NCI-H1105 (cell line): ENCODE measurements at places on chromosomes 3 and 15.

DNA sequence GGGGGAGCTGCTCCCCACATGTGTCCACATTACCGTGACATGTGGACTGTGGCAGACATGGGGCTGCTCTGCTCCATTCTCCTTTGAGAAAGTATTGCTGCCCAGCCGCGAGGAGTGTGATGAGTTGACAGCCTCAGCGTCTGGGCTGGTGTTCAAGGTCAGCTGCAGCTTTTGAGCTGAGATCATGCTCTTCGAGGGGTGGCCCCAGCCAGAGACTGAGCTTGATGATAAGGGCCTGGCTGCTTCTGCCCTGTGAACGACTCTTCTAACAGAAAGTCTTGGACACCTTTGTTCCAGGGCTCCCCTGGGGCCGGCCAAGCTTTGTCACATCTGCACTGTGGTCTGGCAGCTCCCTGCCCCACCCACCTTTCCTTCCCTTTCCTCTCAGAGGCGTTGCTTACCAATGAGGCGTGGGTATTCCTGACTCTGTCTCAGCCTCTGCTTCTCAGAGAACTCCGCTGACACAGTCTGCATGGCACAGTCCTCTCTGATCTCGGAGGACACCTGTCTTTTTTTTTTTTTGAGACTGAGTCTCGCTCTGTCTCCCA, 86.6 kb downstream of the CHRD start:
- no peak for DNase-seq

DNA sequence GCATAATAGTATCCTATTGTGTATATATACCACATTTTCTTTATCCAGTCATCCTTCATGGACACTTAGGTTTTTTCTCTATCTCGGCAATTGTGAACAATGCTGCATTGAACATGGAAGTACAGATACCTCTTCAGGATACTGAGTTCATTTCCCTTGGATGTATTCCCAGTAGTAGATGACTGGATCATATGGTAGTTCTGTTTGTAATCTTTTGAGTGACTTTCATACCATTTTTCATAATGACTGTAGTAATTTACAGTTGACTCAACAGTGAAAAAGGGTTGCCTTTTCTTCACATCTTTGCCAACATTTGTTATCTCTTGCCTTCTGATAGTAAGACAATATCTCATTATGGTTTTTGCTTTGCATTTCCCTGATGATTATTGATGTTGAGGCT, 21.8 kb downstream of the MYH15 start:
- DNase-seq, result no peak

GRCh38 chr15:67107014-67107812, 41.8 kb downstream of the SMAD3 start:
- DNase-seq, result no peak

- peak; percentile 74 for DNase-seq
Observed at GRCh38 chr3:192851821-192852372, 65.8 kb downstream of the MB21D2 start.

- DNase-seq, result no peak
Observed at GRCh38 chr15:71666763-71667620, 143.4 kb upstream of the NR2E3 start.

GRCh38 chr15:25670025-25670554, 193.0 kb downstream of the ATP10A start:
- DNase-seq, result no peak

DNA sequence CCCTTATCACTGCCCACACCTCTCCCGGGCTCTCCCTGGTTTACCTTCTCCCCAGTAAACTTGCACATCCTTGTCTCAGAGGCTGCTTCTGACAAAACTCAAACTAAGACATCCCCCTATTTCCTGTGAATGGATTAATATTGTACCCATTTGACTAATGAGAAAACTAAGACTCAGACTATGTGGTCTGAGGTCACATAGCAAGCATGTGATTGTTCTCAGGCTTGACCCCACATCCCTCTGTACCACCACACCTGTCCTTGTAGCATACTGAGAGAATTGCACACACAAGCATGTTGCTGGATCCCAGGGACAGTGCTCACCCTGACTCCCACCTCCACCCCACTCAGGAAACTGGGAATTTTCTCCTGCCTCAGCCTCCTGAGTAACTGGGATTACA, 90.7 kb upstream of the HES1 start:
- no peak for DNase-seq

DNA sequence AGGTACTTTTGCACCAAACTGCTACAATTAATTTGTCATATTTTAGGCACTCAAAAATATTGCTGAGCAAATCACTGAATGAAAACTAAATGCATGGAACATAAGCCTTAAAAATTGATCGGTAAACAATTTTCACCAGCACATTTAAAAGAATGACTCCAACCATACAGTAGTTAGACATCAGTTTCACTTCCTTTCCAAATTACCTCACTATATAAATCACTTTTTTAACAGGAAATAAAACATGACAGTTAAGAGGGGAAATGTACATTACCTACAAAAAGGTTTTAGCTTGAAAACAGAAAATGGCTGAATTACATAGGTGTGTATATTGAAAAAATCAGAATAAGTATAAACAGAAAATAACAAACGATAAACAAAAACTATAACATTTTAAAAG, 108.4 kb downstream of the SERPINI1 start:
- no peak for DNase-seq

- DNase-seq, result no peak
Observed at GRCh38 chr3:49794926-49795905, 4.5 kb downstream of the CDHR4 start.

- DNase-seq, result no peak
Observed at GRCh38 chr15:67130673-67131601, 65.5 kb downstream of the SMAD3 start.

DNA sequence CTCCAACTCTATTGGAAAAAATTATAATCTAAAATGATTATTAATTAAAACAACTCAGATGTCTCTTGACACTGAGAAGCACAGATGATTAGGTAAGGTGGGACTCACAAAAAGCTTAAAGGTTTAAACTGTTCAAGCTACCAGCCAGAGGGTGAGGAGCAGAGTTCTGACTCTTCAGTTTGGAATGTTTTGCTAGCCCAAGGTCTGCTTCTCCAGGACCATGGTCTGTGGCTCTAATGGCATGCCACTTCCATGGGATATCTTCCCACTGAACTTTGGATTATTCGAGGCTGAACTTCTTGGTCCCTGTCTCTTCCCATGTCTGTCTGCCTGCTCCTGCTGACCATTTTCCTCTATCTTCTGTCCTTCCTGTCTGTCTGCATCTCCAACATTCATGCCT, 49.2 kb downstream of the CACNA2D3 start:
- no peak for DNase-seq

DNA sequence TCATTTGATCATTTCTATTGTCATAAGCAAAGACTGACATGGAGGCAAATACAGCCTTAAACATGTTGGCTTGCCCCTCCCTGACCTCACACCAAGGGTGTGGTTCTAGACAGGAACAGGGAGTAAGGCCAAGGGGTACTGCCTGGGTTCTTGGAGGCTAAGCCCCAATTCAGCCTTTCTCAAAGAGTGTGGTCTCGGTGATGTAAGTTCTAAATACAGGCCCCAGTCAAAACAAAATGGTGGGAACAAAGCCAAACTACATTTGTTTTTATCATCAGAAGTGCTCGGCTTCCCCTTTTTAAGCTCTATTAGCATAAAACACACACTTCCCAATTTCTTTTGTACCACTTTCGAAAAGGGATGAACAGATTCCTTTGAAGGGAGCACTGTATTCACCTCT, 129.5 kb downstream of the ATP8B4 start:
- DNase-seq, result no peak

DNA sequence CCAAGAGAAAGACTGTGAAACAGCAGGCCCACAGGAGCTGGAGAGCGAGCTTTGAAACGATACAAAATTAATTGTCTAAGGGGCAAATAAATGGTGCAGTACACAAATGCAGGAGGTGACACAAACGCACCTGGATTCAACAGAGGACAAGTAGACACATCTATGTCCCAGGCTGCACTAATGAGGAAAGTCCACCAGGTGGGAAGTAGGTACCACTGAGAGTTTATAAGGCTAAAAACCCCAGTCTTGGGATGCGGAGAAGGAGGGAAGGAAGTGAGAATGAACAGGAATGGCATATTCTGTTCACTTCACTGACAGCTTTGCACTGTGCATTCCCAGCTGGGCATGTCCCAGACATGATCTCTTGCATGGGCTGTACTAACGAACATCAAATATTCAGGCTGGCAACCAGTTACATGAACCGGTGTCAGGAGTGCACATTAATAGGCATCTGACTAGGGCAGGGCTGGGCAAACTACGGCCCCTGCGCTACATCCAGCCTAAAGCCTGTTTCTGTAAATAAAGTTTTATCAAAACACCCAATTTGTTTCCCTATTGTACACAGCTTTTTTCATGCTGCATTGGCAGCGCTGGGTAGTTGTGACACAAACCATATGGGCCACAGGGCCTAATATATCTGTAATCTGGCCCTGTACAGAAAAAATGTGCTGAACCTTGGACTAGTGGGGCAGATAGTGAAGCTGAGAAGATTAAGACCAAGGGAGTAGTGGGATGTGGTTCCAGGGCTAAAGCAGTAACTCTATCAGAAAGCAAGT, 107.0 kb downstream of the IGF2BP2 start:
- no peak for DNase-seq
